ENCODE measurements at places on chromosomes 3 and 15.

- DNase-seq = no peak
Measured at GRCh38 chr15:90742087-90742486, 24.9 kb downstream of the BLM start.

DNA sequence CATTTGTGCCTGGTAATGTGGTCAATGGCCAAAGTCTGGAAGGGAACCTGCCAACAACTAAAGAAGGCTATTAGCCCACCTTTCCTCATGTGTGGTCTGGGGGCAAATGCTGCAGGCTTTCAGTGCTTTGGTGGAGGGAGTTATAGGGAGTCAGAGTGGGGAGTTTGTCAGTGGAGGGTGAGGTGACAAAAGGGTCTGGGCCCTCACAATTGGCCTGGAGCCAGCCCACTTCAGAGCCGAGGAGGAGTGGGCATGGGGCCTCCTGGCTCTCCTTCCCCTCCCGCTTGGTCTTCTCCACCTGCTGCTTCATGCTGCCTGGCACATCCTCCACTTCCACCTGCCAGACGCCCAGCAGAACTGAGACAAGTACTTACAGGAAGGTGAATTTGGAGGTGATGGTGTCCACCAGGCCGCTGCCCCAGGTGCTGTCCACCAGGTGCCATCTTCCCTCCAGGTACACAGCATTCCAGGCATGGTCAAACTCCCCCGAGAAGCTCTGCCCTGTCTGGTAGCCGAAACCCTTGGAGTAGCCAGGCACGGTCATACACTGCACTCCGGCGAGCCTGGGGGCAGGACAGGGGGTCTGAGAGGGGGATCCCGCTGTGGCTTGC is 40.9 kb downstream of the KY start:
- DNase-seq = no peak

DNA sequence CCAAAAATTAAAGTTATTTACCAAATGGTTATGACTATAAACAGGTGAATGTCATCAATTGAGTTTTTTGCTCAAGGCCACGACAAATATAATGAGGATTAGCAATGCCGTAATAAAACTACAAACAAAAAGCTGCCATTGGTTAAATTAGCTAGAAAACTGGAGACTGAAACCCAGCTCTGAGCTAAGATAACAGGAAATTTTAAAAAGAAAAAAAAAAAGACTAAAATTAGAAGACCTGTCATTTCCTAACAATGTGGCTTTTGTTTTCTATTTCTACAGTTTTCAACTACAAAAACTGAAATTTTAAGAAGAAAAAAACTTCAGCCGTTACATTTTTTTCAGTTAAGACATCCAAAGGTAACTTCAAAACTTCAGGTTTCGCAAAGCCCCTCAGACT is 9.7 kb downstream of the SLC12A6 start:
- no peak for DNase-seq

DNA sequence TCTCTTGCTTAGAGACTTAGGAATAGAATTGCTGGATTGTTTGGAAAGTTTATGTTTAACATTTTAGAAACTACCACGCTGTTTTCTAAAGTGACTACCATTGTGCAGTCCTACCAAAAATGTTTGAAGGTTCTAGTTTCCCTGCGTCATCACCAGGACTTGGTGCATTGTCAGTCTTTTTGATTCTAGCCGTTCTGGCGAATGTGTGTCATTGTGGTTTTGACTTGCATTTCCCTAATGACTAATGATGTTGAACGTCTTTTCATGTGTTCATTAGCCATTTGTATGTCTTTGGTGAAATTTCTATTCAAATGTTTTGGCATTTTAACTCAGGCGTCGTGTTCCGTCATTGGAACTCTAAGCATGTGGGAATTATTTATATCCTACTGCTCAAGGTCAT is 58.0 kb downstream of the CHD2 start:
- DNase-seq = no peak

GRCh38 chr3:69296995-69297394 is 88.9 kb downstream of the FRMD4B start:
- no peak for DNase-seq

- DNase-seq = no peak
Measured at GRCh38 chr3:74789111-74789510, 174.7 kb upstream of the CNTN3 start.

- DNase-seq = peak; percentile 39
Measured at GRCh38 chr15:58138106-58138505, at the start of gene AQP9. Gene AQP9, plus strand, starts transcription at chr15:58138381. Its CDS starts 185 bp downstream, at chr15:58138566.

DNA sequence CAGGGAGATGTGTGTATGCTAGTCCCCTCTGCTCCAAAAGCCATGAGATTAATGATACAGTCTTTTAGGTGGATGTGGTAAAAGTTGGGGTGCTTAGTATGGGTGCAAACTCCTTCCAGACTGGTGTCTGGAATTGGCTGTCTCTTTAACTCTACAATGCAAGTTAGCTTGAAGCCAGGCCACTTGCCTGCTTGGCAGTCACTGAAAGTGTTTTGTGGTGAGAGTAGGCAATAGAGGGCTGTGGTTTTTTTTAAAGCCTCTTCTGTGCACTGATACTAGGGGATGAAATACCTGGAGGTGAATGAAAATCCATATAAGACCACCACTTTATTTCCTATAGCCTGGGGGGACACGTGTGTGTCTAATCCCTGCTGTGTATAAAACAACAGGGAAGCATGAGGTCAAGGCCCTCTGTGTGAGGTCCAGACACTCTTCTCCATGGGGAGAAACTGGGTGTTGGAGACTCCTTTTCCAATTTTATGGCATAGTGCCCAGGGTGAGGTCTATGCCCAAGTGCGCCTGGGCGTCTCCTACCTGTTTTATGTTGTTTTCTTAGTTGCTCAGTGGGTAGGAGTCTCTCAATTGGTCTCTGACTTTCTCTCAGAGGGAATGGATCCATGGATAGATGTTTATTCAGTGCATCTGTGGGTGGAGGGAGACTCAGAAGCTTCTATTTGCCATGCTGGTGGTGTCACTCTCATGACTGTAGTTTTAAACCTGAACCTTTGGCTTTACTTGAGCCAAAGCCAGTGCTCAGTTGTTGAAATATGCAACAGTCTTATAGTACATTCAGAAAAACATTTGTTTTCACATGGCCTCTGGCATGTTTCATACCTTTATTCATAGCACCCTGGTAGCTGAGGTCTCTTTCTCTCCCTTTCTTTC is 327.8 kb upstream of the ATP11B start:
- no peak for DNase-seq

DNA sequence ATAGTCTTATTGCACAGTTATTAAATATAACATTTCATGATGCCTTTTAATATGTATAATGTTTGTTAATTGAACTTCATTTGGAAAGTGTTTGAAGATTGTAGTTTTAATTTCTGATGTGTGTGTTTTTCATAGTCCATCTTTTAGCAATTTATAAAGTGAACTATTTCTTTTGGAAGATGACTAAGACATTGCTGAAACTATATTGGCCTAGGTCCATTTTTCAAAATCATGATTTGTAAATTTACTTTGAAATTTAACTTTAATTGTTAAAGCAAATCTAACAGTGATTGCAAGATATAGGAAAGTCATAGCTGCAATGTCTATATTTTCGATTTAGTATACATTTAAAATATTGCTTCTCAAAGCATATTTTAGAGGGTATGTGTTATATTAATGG is 30.8 kb downstream of the MCTP2 start:
- DNase-seq = no peak

DNA sequence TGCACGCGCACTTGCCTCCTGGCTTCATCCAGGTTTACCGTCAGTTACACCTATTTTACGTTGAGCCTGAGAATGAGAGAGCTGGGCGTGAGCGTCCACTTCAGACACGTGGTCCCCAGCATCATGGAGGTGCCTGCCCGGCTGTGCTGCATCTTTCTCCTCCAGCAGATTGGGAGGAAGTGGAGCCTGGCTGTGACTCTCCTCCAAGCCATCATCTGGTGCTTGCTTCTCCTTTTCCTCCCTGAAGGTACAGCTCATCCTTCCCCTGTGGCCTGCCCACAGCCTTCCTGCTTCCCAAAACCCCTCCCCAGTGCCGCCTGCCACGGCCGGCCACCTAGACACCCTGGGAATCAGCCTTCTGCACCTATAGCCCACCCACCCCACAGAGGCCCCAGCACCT is 31.6 kb downstream of the SLC22A14 start:
- DNase-seq = no peak

GRCh38 chr15:91887321-91887720 is 33.8 kb downstream of the SLCO3A1 start:
- no peak for DNase-seq

GRCh38 chr3:38031022-38031994 is 1.9 kb upstream of the PLCD1 start:
- DNase-seq = peak; percentile 88

DNA sequence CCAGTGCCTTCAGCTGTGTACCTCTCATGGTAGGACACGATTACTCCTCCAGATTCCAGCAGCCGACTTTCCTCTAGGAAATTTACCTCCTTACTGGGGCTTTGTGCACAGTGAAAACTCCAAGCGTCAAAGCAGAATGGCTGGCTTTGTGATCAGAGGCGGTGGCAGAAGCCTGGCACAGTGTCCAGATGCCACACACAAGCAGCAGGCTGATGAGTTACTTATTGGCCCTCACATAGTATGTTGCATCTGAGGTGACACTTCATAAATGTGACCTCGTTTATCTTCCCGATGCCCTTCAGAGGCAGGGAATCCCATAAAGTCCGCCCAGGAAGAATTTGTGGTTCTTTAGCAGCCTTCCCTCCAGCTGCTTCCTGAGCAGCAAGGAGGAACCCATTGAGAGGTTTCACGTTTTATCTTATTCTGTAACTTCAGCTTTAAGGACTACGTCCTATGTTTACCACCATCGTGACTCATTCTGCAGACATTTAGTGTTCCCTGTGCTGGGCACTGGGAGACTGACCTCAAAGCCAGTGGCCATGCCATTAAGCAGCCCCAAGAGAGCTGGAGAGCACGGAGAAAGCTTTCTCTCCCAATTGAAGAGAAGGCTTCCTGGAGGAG is 107.1 kb upstream of the C15orf61 start:
- no peak for DNase-seq

GRCh38 chr3:160566499-160566898 is 1.1 kb upstream of the KPNA4 start:
- no peak for DNase-seq

DNA sequence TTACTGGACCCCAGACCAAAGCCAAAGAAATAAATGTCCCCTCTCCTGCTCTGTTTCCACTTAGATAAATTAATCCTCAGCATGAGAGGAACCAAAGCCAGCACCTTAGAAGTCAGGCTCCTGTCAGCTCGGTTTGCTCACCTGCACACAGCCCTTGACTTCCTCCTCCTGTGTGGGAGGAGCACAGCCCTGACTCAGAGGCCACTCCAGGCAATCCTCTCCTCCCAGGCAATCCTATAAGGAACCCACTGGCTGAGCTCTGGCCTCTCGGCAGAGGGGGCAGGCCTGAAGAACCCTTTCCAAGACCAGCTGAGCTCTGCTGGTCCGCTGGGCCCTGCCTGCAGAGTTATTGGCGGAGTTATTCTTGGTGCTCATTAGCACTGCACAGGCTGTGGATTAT is 30.8 kb downstream of the LIPC start:
- no peak for DNase-seq

DNA sequence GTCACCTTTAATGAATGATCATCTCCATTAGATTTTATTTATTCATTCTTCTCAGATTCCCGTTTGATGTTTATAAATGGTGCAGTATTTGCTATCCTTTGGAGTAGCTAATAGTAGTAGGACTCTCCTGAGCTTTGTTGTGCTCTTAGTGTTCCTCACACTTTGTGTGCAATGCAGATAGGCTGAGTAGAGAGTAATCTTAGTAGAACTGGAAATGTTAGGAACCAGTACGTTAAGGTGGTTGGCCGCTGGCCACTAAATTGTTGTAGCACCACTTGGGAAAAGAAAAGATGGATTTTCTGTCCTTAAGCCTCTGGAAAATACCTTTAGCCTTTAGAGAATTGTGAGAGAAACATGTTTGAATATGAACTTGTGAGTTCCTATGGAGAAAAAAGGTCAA is 19.9 kb upstream of the EBLN2 start:
- no peak for DNase-seq

DNA sequence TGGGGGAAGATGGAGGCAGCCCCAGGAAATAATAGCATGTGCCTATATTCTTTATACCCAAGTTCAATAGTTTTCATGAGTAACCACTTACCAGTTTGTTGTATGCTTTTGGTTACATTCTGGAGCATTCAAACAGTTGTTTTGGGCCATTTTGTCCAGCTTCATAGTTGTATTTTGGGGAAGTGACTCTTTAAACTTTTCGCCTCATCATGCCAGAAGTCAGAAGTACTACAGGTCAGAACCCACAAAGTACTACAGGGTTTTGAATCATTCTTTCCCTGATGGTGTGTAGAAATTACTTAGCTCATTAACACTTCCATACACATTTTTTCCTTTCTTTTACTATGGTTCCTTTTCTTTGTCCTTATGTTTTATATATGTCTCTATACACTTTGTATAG is 210.6 kb downstream of the ARPP21 start:
- no peak for DNase-seq

All from adrenal gland (tissue), 19 donors.